ENCODE measurements at places on chromosomes 3 and 15.

- no peak for DNase-seq
These were observed 1.7 kb downstream of the TBC1D5 start for GRCh38 chr3:17740721-17741141.

DNA sequence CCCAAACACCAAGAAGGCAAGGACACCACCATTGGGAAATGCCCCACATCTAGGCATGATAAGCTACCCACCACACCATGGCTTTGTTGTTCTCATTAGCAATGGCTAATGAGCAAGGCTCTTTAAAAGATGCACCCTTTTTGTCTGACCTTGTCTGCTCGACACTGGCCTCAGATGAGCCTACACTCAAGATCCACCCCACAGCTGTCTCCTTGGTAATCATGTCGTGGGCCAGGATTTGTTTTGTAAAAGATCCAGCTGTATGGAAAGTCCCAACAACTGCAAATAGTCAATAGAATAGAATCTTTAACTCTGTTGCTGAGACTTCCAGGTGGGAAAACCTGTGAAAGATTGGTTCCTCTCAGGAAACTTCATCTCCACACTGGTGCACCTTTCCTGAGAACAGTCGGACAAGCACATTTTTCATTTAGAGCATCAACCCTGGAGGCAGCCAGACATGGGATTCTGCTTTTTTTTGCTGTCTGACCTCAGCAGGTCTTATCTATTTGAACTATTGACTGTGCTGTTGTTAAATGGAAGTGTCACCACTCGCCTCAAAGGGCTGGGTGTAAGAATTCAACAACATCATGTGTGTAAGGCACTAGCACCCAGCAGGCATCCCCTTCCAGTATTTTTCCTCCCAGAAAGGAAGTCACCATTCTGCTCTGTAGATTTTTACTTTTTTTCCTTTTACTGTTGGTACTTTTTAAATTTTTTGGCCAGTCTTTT, 35.5 kb downstream of the DUT start:
- DNase-seq: no peak

- DNase-seq: no peak
These were observed 69.7 kb downstream of the XXYLT1 start for GRCh38 chr3:195201295-195201694.

DNA sequence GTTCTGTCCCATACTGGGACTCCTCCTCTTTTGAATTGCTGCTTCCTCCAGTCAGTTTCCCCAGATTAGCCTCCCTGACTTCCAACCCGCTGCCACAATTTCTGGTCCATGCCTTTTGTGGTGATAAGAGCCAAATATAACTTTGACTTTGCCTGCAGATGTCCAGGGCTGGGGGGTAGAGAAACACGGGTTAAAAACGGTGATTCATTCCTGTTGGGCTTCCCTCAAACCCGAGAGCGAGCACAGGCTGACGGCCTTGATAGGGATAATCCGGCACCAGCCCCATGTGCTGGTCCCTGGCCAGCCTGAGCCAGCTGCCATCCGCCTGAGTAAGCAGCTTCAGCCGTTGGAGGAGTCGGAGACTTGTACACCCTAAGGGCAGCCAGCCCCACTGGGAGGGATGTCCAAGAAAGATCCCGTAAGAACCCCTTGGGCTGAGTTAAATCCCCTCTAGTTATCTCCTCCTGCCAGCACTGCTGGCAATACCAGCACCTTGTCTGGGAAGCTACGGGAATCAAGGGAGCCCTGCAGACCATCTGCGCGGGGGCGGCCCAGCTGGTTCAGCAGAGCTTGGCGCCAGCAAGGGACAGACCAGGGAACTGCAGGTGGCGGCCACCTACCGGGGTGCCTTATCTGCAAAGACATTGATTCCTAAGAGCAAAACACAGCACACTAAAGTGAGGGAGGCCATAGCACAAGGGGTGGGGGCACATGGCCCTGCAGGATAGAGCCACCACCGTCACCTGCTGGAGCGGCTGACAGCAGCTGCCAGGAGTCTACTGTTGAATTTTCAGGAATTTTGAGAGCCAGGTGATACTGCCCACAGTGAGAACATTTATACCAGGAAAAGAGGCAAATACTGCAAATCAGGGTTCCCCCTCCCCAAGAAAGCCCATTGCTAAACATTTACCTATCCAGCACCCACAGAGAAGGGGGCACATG, 18.1 kb downstream of the CSPG4 start:
- peak; percentile 73 for DNase-seq

- DNase-seq: no peak
These were observed 98.2 kb downstream of the CNTN6 start for GRCh38 chr3:1191026-1191425.

GRCh38 chr3:65836047-65836446, 202.7 kb downstream of the MAGI1 start:
- DNase-seq: no peak

GRCh38 chr3:57826245-57826951, 70.3 kb downstream of the SLMAP start:
- no peak for DNase-seq

DNA sequence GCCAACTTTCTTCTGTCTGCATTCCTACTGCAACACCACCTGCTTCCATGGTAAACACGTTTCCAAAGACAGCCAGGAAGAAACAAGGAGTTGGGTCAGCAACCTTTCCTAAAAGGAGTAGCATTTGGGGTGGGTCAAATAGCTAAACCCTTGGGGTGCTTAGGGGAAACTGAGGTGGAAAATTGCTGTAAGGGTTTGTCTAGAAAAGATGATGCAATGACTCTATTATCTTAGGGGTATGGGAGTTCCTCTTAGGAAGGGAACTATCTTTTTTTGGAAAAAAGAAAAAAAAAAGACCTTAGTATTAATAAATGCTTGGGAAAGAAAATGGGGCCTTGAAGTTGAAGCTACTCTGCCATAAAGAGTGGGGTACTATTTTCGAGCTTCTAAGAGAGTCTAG, 86.1 kb upstream of the POMGNT2 start:
- DNase-seq: no peak

GRCh38 chr15:73493922-73494321, 51.0 kb downstream of the REC114 start:
- no peak for DNase-seq

DNA sequence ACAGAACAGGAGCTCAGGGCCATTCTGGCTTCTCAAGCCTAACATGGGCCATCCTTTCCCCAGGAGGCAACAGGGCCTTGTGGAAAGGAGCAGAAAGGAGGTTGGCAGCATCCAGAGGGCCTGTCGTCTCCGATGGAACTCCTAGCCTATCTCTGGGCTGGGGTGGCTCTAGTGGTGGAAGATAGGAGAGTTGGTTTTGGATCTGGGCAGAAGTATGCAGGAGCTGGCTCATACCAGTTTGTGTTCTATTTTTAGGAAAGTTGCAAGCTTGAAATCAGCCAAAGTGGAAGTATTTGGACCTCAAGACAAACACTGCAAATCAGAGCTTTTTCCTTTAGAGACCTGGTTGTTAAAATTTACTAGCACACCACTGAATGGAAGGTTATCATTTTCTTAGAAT, 35.4 kb upstream of the XCR1 start:
- DNase-seq: no peak

- DNase-seq: no peak
These were observed 25.7 kb downstream of the DCLK3 start for GRCh38 chr3:36738702-36739101.

DNA sequence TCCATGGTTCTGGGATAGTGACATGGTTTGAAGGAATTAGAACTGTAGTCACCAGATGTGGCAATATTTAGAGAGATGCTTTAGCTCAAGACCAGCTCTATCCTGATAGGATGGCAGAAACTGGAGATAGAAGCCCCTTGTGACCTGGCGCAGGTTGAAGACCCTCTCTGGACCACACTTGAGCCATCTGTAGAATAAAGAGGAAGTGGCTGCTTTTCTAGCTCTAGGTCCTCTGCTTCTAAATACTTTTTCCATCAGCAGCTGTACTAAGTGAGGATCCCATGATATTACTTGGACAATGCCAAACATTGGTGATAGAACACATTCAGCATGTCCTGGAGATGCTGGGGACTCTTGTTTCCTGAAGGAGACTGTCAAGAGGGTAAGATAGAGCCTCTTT, 172.6 kb downstream of the PDCD6IP start:
- no peak for DNase-seq

DNA sequence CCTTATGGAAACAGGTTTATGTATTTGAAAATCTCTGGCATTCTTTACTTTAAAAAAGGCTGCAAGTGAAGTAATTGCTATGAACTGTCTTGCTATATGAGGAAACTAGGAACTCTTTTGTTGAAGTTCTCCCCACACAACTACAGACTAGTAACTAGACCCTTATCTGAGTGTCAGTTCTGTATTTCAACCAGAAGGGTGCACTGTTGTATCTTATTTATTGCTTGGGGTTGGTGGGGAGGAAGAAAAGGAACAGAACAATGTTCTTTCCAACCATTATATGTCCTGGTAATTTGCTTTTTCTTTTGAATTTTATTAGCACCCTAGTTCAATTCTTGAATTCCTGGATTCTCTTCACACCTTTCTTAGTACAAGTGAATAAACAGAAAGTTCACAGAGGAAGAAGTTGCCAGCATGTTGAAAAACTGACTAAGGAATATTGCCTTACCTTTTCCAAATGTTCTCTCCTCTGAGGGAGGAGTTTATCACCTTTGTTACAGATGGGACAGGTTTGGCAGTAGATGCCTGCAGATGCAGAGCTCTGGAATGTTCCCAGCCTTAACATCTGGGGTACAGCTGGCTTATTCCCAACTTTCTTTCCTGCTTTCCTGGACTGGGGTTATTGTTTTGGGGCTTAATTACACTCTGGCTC, 162.4 kb upstream of the CFAP20DC start:
- DNase-seq: peak; percentile 53

- DNase-seq: no peak
These were observed 279.0 kb upstream of the VEPH1 start for GRCh38 chr3:157782236-157782635.

DNA sequence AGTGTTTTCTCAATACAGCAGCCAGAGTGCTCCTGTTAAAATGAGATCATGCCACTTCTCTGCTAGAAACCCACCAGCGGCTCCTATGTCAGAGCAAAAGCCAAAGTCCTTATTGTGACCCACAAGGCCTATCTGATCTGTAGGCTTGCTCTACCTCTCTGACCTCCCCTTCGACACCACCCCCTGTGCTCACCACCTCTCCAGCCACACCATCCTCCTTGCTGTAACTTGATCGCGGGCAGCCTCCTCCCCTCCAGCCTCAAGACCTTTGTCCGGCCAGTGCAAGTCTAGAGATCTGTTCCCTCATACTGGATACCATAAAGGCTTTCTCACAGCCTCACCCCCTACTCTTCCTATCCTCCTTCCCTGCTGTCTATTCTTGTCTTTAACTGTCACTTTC, 1.9 kb upstream of the IGDCC4 start:
- no peak for DNase-seq

DNA sequence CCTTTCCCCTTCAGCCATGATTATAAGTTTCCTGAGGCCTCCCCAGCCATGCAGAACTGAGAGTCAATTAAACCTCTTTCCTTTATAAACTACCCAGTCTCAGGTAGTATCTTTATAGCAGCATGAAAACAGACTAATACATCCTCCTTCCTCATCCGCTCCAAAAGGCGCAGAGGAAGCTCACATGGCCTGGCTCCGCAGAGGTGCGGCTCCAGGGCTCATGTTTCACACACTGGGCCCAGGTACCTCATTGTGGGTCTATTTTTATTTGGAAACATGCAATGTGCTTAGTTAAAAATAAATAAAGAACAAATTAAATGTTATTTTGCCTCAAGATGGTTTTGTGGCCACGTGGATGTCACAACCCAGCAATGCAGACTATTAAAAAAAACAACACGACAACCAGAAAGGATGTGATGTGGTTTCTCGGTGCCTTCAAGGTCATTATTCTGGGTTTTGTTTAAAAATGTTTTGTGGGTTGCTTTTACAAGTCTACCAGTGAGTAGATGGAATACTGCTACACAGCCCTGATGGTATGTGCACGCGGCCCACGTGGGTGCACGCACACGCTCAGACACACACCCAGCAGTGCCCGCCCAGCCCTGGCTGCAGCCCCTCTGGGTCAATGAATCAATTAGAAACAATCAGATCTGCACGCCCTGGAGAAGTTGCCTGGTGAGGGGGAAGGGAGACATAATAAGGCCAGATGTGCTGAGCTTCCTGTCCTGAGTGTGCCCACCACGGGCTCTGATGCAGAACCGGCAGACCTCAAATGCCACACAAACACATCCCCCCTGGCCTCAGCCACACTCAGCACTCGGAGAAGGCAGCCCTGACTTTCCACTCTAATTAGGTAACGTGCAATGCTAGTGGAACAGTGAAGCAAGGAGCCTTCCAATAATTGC, 140.1 kb downstream of the ADAMTS17 start:
- DNase-seq: no peak

- no peak for DNase-seq
These were observed 71.5 kb downstream of the FAM174B start for GRCh38 chr15:92584105-92584504.

- no peak for DNase-seq
These were observed 309.2 kb downstream of the MAGI1 start for GRCh38 chr3:65729555-65729954.

- DNase-seq: peak; percentile 90
These were observed at the start of gene GALK2 for GRCh38 chr15:49169880-49170597. Gene GALK2 (plus strand): TSS chr15:49170247. CDS start chr15:49170323, 76 bp downstream.

DNA sequence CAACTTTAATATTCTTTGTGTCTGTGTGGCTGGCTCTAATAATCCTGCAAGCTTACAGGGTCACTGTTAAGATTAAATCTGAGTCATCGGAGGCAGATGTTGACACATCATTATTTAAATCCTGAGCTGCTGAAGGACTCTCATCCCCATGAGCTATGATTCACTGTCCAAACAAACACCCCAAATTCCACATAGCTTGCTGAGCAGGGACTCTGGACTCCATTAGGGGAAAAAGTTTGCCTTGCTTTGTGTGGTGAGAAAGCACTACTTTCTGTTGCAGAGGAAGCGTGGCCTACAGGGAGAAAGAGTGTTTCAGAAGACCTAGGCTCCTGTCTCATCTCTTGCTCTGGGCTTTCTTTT, 213.7 kb downstream of the PDCD6IP start:
- no peak for DNase-seq

DNA sequence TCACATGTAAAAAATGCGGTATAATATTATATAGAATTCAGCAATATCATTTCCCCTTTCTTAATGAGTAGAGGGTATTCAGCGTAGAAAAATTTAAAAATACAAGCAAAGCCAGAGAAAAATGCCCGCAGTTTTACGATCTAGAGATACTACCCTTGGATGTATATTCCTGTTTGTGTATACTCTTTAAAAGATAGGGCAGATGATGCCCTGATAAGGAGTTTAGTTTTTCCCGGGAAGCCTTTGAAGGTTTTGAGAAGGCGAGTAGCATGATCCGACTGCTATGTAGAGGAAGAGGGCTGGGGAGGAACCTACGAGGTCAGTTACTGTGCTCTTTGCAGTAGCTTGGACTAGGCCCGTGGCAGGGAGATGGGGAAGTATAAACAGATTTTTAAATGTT, 1.2 kb downstream of the YEATS2 start:
- no peak for DNase-seq

DNA sequence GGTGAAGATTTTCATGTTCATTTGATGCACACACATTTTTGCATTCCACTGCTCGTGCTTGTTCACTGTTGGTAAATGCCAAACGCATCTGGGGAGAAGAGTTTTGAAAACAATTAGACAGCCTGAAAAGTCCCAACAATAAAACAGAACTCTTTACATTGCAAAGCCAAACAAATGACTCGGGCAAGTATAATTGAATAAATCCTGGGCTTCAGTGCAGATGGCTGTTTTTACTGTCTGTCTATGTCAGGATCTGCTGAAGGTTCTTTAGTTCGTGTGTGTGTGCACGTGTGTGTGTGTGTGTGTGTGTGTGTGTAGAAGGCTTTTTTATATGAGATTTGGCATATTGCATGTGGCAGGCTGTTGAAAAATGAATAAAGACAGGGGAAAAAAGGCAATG, 277.5 kb upstream of the CDIN1 start:
- DNase-seq: no peak

- no peak for DNase-seq
These were observed 55.3 kb upstream of the NUDT16 start for GRCh38 chr3:131326307-131326706.

Data from iPS-NIHi11 (cell line).